ENCODE measurements at places on chromosomes 7 and 10.

- DNase-seq: no peak
Measured at GRCh38 chr10:43452356-43452914, 15.5 kb downstream of the ZNF487 start.

- DNase-seq: no peak
Measured at GRCh38 chr10:34504534-34504933, 310.6 kb downstream of the PARD3 start.

- no peak for DNase-seq
Measured at GRCh38 chr7:38736138-38736537, 105.0 kb upstream of the AMPH start.

GRCh38 chr7:46157404-46157803, 236.3 kb upstream of the IGFBP3 start:
- no peak for DNase-seq

DNA sequence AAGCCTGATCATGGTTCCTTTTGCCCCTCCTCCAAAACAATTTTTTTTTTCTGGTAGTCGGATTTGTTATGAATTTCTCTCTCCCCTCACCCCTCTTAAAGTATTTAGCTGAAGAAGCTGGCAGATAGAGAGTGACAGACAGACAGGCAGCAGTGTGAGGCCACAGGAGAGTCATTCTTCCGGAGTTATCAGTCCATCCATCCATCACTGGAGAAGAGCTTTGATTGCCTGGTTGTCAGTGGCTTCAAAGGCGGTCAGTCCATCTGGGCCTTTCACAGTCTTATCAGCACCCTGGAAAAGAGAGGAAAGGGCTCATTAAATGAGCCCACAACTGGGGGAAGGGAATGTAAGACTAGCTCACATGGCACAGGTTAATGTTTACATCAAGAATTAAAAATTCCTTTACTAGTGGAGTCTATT, 47.4 kb downstream of the MTPN start:
- DNase-seq: no peak

GRCh38 chr10:86962136-86962980, 4.0 kb downstream of the SNCG start:
- DNase-seq: no peak

GRCh38 chr10:98039690-98040381, 9.4 kb upstream of the CRTAC1 start:
- DNase-seq: no peak

DNA sequence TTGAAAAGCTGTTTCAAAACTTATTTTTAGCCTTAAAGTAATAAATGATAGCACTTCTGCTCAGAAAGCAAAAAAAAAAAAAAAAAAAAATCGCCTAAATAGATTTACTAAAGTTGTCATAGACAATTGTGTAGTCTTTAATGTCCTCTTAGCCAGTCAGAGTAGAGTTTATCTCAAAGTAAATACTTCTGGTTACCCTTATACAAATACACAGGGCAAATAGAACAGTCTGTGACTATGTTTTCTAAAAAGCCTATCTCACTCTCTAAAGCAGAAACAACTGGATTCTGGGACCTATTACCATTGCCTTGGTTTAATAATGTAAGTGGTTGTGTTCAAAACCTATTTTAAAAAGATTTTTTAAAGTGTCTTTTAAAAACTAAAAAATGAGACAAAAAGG, 156.2 kb upstream of the THSD7A start:
- no peak for DNase-seq

GRCh38 chr10:60908031-60908430, 36.0 kb downstream of the RHOBTB1 start:
- DNase-seq: no peak

GRCh38 chr10:1601406-1601805, 135.9 kb downstream of the ADARB2 start:
- no peak for DNase-seq

GRCh38 chr7:122686360-122686878, 12.5 kb downstream of the RNF133 start:
- no peak for DNase-seq

DNA sequence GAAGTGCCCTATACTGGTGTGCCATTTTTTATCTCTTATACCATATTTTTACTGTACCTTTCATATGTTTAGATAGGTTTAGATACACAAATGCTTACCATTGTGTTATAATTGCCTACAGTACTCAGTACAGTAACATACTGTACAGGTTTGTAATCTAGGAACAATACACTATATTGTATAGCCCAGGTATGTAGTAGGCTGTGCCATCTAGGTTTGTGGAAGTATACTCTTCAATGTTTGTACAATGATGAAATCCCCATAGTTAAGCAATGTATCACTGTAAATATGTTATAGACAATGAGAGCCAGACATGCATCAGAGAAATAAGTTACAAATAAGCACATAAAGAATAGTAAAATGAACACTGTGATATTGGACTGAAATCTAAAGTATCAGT, 109.1 kb downstream of the IQUB start:
- DNase-seq: no peak

DNA sequence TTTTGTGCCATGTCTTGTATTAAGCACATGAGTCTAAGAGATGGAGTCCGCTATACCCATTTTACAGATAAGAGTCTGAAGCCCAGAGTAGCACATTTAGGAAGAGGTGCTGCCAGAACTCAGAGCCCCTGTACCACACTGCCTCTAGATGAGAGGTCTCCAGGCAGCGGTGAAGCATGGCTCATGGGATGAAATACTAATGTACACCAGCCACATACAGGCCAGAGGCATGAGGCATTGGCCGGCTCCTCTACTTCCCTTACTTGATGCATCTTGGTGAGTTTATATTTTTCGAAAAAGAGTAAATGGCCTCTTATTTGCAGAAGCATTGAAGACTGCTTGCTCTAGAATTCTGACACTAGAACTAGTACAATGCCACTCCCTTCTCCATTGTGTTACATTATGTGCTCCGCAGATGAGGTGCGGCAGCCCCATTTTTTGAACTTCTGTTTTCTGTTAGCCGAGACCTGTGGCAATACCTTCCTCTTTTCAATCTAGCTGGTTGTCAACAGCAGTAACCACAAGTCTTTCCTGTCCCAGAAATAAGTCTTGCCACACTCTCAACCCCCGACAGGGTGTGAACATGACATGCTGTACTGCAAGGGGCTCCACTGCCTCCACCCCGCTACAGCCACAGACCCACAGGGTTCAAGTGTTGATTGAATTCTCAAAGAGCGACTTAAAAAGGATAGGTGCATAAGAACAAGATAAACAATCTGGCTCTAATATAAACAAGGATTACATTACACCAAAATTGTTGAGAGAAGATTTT, 145.3 kb downstream of the CELF2 start:
- DNase-seq: no peak

DNA sequence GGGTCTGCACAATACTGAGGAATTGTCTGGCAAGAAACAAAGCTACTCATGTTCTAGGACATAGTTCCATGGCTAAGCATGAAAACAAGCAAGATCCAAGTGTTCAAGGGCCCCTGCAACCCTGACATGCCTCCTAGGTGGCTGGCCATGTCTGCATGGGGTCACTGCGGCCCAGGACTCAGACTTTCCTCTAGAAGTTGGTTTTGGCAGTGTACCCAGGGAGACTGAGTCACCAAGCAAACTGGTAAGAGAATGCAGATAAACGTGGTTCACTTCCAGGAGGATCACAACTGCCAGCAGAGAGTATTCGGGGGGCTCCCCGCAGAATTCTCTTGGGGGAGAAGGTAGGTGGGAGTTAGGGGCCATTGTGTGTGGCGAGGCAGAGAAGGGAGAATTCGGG, 7.4 kb upstream of the PFKFB3 start:
- no peak for DNase-seq

DNA sequence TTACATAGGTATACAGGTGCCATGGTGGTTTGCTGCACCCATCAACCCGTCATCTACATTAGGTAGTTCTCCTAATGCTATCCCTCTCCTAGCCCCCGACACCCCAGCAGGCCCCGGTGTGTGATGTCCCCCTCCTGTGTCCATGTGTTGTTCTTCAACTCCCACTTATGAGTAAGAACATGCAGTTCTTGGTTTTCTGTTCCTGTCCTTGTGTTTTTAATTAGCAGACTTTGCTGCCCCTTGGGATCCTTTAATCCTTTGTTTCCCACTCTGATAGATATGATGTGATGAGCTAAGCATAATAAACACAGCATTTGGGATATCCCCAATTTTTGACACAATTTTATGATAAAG, 71.1 kb upstream of the PALS2 start:
- no peak for DNase-seq

- no peak for DNase-seq
Measured at GRCh38 chr7:23967949-23968599, 258.1 kb downstream of the STK31 start.

DNA sequence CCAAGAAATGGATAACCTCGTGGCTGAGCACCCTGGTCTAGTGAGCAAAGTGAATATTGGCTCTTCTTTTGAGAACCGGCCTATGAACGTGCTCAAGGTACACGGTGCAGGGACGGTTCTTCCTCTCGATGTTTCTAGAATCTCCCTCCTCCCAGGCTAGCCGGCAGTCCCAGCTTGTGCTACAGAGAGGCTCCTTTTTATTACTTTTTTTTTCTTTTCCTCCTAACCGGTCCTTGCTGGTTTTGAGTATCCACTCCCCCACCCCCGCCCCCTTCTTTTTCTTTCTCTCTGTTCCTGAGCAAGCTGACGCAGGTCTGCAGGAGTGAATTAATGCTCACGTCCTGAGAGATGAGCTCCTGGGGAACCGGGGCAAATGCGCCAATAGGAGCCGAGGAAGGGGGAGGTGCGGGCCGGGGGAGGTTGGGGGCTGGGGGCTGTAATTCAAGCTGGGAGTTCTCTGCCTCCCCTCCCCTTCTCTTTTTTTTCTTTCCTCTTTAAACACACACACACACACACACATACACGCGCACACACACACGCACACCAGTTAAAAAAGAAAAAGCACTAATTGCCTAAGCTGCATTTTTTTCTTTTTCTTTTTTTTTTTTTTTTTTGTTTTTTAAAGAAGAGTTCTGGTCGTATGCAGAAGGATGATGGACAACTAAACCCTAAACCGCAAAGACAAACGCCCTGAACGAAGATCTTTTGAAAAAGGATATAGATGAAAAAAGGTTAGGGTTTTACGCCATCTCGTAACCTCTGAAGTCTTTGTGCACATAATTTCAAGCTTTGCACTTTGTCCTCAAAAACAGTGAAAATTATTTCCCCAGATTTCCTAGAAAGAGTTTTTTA, 6.6 kb downstream of the CPA2 start:
- no peak for DNase-seq

GRCh38 chr10:89002226-89002978, 11.8 kb downstream of the FAS start:
- DNase-seq: no peak

DNA sequence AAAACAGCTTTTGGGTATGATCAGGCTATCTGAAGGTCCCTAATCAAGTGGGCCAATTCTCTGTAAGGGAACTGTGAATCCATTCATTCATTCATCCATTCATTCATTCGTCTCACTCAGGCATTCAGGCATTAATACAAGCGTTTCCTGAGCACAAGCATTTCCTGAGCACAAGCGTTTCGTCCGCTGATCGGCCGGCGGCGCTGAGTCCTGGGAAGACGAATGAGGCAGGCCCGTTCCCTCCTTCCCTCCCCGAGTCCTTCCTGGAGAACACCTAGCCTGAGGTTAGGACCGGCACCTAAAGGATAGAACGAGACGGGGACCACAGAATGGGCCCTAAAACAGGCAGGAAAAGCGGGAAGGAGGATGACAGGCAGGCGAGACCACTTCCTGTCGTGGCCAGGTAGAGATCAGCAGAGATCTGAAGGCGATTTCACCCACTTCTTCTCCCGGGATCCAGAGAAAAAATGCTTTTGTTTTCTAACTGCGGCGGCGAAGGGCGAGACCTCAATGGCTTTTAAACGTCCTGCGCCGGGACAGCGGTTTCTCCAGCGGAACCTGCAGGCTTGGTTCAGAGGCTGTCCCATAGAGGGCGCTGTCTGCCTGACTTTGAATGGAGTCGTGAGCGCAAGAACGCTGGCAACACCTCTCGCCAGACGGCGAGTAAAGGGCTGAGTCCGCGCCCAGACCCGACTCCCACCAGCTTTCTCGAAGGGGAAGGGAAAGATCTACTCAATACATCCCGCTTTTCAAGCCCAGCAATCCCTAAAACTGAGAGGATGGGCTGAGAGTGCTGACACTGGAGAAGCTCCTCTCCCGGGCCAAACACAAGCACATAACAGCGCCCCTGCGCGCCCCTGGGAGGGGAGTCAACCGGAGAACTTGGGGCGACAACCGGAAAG, 2.9 kb upstream of the HMX3 start:
- peak; percentile 86 for DNase-seq

GRCh38 chr7:101370836-101371235, 8.2 kb downstream of the COL26A1 start:
- no peak for DNase-seq

DNA sequence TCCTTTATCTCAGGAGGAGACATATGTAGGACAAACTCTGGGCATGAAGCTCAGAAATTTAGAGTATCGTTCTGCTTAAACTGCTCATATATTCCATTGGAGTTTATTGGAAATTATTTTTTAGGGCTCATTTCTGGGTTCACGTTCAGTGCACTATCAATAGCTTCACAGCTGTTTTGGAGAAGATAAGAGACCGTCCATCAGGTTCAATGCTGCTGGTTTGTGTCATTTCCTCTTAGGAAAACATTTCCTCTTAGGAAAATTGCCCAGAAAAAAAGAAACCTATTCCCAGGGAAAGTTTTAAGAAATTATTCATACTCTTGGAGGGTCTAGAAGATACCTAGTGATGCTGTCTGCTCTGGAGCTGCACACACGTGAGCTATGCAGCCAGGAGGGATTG, 691.7 kb downstream of the GRID1 start:
- no peak for DNase-seq

DNA sequence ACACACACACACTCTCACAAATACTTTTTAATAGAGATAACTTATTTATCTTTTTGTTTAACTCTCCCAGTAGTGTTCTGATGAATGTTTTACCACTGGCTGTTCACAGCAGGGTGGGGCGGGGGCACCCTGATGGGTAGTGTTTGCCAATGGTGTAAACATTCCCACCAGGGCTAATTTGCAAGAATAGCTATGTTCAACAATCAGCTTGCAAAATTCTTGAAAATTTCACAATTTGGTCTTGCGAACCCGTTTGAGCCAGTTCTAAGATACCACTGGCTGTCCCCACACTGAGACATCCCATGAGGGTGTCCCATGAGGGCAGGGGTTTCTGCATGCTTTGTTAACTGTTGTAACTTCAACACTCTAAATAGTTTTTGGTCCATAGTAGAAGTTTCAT, 348.5 kb downstream of the CXCL12 start:
- no peak for DNase-seq

Measured in NCI-H460 (cell line).